ENCODE measurements at places on chromosomes 1 and 21.

GRCh38 chr1:210822932-210823331, 311.0 kb downstream of the KCNH1 start:
- no peak for DNase-seq

- DNase-seq = no peak
Observed at GRCh38 chr1:45643978-45644377, 20.1 kb upstream of the CCDC17 start.

DNA sequence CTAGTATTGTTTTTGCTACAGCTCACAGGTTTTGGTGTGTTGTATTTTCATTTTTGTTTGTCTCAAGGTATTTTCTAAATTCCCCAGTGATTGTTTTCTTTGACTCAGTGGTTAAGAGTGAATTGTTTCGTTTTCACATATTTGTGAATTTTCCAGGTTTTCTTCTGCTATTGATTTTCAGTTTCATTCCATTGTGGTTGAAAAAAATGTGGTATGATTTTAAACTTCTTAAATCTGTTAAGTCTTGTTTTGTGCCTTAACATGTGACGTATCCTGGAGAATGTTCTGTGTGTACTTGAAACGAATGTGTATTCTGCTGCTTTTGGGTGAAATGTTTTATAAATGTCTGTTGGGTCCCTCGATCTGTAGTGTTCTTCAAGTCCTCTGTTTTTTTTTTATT, 117.9 kb downstream of the KIF26B start:
- no peak for DNase-seq

- no peak for DNase-seq
Observed at GRCh38 chr1:247487057-247487456, 29.2 kb upstream of the OR2B11 start.

DNA sequence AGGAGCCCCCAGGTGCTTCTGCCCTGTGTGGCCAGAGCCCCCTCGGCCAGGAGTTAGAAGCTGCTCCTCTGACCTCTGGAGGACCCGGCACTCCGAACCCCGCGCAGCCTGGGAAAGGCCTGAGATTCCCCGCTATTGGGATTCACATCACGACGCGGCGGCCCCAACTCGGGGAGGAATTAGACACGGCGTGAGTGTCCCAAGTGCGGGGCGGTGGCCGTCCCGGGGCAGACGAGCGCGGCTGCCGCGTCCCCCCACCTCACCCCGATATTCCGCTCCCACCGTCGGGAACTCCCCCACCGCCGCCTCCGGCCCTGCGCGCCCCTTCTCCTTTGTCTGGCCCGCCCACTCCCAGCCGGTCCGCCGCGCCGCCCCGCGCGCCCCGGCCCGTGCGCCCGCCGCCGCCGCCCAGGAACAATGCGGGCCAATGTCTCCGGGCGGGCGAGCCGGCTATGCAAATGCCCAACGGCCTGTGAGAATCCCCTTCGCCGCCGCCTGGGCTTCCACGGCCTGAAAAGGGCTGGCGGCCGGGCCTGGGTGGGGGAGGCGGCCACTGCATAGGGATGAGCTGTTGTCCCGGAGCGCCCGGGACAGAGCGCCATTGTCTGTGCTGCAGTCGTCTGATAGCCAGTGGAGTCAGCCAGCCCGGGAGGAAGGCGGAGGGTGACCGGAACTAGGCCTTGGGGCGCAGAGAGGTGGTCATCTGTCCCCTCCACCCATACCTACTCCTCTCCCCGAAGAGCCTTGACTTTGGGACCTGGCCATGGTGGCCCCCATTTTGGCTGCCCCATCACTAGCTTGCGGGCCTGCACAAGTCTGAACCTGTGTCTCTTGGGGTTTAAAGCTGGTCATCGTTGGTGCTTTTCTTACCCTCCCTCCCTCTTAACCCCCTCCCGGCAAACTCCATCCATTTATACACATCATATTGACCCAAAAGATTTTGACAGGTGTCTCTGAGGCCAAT, 19.4 kb downstream of the RHBG start:
- DNase-seq = no peak

DNA sequence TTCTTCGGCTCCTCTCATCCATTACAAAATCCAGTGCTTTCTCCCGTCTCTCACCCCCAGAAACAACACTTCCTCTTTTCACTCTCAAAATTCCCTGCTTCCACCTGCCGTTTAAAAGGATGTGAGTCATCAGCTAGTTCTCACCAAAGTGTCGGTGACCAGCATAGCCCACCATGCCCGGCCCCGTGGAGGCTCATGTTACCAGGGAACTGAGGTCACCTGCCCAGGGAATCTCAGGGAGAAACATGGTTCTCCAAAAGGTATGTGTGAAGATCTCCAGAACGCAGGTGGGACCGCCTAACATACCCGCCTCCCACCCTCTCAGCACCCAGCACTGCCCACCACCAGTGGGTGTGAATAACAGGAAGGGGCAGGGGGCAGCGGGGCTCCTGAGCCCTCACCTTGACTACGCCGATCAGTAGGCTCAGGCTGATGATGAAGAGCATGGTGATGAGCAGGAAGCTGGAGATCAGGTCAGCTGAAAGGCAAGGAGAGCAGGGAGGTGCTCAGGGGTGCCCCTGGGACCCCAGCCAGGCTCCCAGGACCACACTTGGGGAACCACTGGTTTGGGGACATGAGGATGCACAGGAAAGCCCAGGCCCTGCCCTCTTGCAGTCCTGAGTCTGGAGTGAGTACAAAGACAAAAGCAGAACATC, 16.2 kb downstream of the LAPTM5 start:
- no peak for DNase-seq

- no peak for DNase-seq
Observed at GRCh38 chr1:113185463-113186104, 112.6 kb downstream of the LRIG2 start.

DNA sequence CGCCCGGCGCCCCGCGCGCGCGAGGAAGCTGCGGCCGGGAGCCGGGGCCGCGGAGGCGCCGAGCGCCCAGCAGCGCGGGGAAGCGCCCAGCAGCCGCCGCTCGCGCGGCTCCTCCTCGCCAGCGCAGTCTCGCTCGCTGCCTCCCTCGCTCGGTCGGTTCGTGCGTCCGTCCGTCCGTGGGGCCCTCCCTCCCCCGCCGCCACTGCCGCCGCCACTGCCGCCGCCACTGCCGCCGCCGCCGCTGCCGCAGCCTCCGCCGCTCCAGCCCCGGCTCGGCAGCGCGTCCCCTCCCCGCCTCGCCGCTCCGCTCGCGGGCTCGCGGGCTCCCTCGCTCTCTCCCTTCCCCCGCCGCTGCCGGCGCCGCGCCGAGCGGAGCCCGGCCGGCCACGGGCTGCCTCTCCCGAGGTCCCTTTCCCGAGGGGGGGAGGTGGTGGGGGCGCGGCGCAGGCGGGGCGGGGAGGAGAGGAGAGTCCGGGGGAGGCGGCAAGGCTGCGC, at the start of gene KCND3:
KCND3 (minus strand) TSS at position 138 of the 495 bp plus-strand sequence.
- DNase-seq = no peak

- DNase-seq = no peak
Observed at GRCh38 chr1:185244015-185244747, 72.9 kb downstream of the IVNS1ABP start.

DNA sequence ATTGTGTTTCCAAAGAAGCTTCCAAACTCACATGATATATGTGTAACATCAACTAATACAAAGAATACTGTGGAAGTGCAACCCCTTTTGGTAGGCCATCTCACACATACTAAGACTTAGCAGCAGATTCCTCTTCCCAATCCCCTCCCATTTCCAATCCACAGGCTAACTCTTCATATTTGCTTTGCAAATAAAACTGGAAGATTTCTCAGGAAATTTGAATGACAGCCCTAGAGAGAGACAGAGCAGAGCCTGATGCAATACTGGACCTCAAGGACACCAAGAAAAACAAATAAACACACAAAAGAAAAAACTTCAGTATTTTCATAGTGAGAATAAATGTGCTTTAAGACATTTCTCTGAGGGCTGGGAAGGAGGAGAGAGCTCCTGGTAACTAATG, 190.2 kb upstream of the BRINP3 start:
- no peak for DNase-seq

GRCh38 chr1:227547310-227548118, 15.8 kb upstream of the ZNF678 start:
- no peak for DNase-seq

GRCh38 chr1:15406614-15407559, 2.8 kb upstream of the EFHD2 start:
- no peak for DNase-seq

- no peak for DNase-seq
Observed at GRCh38 chr21:33559813-33560212, 17.0 kb downstream of the SON start.

DNA sequence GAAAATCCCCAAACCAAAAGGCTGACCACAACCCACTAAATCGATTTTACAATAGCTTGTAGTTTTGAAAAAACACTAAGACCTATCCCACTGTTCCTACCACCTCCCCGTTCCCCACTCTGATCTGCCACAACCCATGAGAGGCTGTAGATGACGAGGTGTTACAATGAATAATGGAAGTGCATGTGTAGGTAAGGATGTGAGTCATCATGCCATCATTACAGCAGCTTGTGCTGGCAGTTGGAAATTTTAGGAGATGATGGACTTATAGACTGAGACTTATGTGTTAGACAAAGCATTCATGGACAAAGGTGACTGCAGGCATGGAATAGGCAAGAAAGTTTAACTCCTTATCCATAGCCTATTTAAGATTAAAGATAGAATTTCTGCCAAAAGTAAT, 184.7 kb upstream of the CACYBP start:
- DNase-seq = no peak

- DNase-seq = no peak
Observed at GRCh38 chr1:29879217-29879616, 642.9 kb downstream of the PTPRU start.

DNA sequence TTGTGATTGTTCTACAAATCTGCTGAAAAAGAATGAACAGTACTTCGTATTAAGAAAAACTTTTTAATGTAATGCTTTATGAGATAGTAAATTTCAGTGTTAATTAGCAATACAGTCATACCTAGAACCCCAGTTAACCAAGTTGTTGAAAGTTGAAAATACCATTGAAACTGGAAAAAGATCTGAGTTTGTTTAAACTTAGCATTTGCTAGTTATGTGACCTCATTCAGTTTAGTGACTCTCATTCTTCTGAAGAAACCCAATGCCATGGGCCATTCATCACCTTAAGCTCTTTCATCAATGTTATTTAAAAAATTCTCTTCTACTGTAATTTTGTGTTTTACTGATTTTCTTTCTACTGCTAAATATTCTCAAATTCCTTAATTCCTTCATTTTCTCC, 20.2 kb downstream of the RCOR3 start:
- no peak for DNase-seq

GRCh38 chr1:203271018-203271743, 34.1 kb upstream of the BTG2 start:
- no peak for DNase-seq

DNA sequence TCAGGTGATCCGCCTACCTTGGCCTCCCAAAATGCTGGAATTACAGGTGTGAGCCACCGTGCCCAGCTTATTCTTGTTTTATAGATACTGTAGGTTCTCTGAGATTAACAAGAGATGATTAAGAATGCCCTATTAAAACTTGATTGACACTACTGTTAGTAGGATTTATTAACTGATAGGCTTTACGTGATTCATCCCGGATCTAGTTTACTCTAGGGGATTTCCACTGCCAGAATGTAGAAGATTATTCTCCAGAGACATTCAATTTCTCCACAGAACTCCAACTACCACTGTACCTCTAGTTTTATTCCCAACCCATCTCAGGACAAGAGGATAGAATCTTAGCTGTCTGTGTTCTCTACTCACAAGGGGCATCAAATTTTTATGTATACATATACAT, 26.3 kb upstream of the RBM34 start:
- no peak for DNase-seq

DNA sequence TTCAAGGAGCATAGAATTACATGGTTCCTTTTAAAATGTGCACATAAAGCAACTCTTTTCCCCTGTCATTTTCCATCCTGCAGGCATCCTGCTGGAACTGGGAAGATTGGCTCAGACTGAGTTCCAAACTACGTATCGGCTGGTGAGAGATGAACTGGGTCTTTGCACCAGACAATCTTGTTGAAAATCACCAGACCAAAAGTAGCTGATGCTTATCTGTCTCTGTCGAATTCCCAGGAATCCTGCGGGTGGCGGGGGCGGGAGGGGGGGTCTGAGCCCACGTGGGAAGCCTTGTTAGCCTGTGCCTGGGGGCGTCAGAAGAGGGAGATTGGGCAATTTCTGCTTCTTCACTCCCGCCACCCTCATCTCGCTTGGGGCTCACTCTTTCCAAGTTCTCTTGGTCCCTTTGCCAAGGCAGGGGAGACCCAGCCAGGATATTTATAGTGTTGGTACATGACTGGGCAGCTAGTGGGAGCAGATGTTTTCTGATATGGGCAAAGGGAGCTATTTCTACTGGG, 90.1 kb upstream of the SLC25A33 start:
- DNase-seq = no peak

DNA sequence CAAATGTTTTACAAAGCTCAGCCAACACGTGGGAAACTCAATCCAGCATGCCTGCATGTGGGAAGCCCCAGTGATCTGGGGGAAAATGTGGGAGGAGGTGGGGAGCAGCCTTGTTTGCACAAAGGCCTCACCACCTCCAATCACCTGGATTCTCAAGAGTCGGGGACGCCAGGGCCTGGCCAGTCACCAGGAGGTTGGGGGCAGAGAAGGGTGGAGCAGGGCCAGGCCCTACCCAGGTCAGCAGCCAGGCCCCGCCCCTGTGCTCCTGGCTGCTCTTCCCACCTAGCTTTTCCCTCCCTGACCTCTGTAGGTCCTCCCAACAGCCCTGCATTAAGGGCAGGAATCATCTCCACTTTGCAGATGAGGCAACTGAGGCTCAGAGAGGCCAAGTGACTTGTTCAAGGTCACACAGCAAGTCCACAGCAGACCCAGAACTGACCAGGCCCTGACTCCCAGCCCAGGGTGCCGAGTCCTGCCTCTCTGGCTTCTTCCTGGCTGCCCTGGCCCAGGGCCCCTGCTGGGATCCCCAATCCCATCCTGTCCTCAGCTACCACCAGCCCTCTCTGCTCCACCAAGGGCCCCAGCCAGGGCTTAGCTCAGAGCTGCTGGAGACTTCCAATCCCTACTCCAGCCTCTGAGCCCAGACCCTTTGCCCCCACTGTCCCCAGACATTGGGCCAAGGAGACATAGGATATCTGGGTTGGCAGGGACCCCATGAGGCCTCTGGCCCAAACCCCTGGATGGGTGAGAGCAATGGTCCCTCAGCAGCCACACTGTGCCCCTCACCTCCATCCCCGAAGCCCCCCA, 508.6 kb downstream of the PTPRU start:
- no peak for DNase-seq

DNA sequence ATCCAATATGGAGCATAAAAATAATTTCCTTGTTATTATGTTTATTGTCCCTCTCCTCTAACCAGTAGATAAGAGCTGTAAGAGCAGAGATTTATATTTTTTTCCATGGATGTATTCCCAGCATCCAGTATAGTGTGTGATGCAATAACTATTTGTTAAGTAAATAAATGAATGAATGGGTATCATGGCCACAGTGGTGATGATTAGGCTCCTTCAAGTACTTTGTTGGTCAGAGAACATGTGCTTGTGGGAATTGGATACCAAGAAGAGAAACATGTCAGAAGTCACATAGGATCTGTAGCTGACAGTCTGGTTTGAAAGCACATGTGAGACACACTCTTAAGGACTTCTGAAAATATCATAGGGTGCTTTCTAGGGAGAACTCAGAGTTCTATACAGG, 588.5 kb downstream of the AGBL4 start:
- DNase-seq = no peak

Data from NCI-H1694 (cell line).